ENCODE measurements at places on chromosomes 2 and 18.

DNA sequence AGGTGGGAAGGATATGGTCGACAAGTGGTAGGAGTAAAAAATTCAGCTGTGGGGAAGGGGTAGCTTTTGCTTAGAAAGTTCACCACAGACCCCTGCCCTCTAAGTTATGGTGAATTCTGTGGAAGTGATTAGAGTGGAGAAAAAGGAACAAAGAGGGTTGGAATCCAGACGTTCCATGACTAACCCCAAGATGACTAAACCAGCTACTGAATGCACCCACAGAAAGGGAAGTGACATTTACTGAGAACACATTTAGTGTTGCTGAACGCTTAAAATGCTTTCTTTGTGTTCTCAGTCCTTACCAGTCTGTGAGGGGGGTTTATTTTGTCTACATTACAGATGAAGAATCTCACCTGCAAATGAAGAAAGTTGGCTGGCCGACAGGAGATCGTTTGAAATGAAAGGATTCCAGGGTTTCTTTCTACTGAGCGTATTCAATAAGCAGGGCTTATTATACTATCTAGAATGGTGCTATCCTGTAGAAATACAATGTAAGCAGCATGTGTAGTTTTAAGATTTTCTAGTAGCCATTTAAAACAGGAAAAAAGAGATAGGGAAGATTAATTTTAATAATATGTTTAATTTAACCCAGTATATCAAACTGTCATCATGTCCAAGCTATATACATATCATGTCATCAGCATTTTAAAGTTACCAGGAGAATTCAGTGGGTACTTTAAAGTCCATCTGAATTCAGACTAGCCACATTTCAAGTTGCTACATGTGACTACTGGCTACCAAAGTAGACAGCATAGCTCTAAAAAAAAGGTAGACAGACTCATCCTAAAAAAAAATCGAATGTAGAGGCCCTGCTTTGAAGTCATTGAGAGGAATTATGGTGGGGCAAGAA, 60.1 kb downstream of the LIMS1 start:
- peak; percentile 78 for DNase-seq

- DNase-seq, result peak; percentile 77
Measured at GRCh38 chr2:162297925-162298552, 20.4 kb downstream of the IFIH1 start.

- DNase-seq, result no peak
Measured at GRCh38 chr18:54140641-54141040, 83.8 kb downstream of the MBD2 start.

- no peak for DNase-seq
Measured at GRCh38 chr2:109448946-109449788, 164.6 kb downstream of the SEPTIN10 start.

- no peak for DNase-seq
Measured at GRCh38 chr2:75499534-75499933, 61.2 kb downstream of the EVA1A start.

GRCh38 chr2:72291059-72291458, 143.4 kb upstream of the CYP26B1 start:
- no peak for DNase-seq

GRCh38 chr2:105179469-105180372, 61.8 kb upstream of the GPR45 start:
- no peak for DNase-seq

DNA sequence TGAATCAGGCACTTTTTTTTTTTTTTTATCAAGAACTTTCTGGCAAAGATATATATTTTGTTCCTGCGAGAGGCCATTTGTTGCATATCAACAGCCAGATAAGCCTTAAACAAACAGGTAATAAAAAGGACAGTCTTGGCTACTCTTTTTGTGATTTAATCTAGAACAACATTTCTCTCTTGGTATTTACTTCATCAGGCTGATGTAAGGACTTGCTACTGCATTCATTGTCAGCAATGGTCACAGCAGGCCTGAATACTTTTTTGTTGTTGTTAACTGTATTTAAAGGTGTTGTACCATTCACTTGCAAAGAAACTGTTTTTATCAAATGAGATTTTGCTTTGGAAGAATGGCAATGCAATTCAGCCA, 683.8 kb downstream of the IRS1 start:
- no peak for DNase-seq

DNA sequence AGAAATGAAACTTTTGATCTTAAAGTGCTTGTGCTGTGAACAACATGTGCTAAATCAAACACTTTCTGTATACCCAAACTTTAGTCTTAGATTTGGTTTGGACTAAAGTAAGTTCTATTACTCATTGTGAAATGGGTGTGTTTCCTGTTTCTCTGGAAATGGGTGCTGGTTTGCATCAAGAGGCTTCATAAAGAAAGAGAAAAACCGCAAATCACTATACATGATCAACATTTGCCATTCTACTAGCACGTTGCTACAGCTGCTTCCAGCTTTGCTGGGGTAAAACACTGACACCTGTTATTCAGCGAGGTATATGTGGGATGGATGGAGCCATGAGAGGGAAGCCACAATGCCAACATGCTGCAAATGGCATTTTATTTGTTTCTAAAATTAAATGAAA, 547.0 kb upstream of the ACVR2A start:
- peak; percentile 89 for DNase-seq

All from activated CD4-positive, alpha-beta T cell treated with anti-CD3 and anti-CD28 coated beads, Interleukin-2, amount 50 U/mL, for 16 hours (primary cell).